HTR-8/SVneo (cell line): ENCODE measurements at places on chromosomes 6 and 20.
A peak's percentile ranks its signal among the peaks of the same experiment; 100 is the strongest.

- DNase-seq, result no peak
Observed at GRCh38 chr20:47427746-47428145, 71.2 kb upstream of the ZMYND8 start.

- DNase-seq, result peak; percentile 54
Observed at GRCh38 chr6:11585426-11586016, 48.0 kb downstream of the TMEM170B start.

GRCh38 chr6:126064748-126065401 lies 78.5 kb downstream of the TRMT11 start:
- no peak for DNase-seq

- no peak for DNase-seq
Observed at GRCh38 chr6:148273962-148274752, 68.5 kb upstream of the SASH1 start.

DNA sequence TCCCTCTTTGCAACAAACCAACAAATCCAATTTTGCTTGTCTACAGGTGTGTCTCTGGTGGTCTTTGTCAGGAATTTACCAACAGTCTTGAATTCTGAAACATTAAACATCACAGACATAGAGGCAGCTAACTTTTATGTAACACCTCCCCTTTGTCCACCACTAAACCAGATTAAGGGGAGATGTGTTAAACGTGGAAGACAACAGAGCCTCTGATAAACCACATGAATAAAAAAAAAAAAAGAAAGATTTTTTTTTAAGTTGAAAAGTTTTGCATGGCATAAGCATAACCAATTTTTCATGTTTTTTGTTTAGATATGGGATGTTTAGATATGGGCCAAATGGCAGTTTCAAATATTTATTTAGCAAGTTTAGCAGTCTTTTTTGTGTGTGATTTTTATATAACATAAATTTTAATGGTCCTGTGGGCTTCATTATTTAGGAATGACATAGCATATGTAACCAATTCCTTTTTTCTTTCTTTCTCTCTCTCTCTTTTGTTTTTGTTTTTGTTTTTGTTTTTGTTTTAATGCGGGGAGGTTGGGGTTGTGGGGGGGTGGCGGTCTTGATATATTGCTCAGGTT lies 60.7 kb upstream of the BTN3A2 start:
- no peak for DNase-seq

DNA sequence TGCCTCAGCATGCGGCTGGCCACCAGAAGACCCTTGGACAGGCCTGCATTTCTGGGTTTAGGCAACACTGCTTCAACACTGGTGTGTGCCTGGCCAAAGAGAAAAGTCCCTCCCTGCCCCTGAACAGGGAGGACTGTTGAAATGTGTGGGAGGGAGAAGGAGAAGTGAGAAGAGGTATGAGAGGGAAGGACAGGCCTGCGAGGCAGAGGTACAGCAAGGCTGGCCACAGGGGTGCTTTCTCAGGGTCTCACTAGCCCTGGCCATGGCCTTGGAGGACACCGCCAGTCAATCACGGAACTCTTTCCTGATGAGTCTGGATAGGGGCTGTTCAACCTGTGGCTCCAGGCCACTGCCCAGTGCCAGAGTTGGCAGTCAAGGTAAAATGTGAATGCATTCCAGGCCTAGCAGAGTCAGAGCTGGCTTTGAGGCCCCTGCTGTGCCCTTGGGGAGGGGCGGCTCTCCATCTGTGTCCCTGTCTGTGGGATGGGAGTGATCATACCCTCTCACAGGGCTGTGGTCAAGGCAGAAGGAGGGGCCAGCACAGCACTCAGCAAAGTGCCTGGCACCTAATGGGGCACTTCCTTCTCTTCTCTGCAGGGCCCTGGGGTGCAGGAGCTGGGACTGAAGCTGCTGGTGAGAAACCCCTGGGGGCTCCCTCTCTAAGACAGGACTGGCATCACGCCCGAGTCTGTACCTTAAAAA lies 43.2 kb upstream of the CDH22 start:
- DNase-seq, result no peak

- DNase-seq, result no peak
Observed at GRCh38 chr6:5133943-5134342, 48.8 kb downstream of the PPP1R3G start.

DNA sequence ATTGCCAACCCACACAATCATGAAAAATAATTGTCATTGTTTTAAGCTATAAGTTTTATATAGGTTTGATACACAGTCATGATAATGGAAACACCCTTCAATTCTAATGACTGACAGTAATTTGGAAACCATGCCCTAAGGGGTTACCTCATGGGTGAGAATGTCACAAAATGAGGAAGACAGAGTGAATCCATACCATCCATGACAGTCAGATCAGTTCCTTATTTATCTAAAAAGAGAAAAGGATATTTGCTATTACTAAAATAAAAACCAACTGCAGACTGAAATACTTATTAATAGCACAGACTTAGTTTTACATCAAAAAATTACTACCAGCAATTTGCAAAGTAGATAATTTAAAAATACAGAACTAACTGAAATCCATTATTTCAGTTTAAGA lies 437.8 kb downstream of the UTRN start:
- DNase-seq, result no peak

DNA sequence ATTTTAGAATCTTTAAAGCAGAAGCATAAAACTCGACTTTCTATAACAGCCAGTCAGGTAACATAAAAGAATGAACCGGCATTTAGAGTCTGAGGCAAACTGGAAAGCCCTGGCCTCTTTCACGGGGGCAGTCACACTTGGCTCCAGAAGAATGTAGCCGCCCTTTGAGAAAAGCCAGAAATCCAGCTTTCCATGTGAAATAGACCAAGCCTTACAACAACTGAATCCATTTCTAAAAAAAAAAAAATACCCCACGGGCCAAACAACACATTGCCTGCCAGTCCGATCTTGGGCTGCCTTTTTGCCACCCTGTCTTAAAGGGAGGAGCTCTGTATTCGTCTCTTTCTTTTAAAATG lies 252.9 kb upstream of the TAB2 start:
- no peak for DNase-seq

GRCh38 chr6:47455533-47456209 lies 21.9 kb upstream of the CD2AP start:
- DNase-seq, result no peak

DNA sequence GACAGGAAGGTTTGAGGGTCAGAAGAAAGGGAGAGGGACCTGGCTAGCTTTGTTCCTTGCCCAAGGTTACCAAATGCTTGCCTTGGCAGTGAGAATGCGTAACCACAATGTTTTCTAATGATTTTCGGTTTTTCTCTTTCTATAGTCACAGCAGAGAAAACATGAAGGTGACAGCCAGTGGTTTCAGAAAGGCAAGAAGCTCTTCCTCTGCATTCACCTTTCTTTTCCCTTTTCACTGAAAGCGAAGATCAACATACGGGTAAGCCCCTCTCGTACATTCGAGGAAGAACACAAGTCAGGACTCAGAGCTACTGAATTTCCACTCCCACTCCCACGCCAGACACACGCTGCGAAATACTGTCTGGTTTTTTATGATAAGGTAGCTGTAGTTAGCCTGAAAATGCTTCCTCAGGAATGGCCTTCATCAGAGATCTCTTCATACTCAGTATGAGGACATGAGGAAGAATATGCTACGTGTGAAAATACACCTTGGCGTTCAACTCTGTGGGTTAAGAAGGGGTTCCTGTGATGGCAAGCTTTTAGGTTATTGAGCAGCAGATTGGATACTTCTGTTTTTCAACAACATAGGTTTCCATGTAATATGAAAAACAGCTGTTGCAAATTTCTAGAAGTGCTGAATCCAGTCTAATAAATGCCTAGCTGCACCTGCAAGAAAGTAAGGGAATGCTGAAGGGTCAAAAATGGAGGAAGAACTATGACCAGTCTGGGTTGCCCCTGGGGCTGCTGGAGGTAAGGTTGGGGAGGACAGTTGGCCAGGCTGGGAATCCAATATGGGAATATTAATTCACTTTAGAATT lies 7.4 kb upstream of the CD83 start:
- no peak for DNase-seq

- DNase-seq, result no peak
Observed at GRCh38 chr6:147161253-147161973, 42.8 kb upstream of the STXBP5 start.

DNA sequence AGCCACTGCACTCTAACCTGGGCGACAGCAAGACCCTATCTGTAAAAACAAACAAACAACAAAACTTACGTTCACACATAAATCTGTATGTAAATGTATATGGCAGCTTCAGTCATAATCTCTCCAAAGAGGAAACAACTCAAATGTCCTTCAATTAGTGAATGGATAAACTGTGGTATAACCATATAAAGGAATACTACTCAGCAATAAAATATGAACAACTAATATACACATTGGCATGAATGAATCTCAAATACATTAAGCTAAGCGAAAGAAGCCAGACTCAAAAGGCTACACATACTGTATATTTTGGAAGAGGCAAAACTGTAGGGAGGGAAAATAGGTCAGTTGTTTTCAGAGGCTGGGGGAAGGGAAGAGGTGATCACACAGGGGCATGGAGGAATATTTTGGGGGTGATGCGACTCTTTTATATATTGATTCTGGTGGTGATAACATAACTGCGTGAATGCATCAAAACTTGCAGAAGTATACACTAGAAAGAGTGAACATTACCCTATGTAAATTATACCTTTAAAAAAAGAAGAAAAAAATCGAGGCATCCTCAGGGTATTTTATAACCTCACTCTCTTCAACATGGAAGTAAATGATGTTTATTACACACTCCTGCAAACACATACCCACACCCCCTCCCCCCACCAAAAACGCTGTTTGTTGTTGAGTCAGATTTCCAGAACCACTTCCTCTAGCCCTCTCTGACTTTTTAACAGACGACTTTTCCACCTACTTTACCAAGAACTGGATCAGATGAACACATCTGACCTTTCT lies 115.2 kb upstream of the RNF24 start:
- no peak for DNase-seq

GRCh38 chr6:33589731-33590530 lies 9.9 kb upstream of the BAK1 start:
- peak; percentile 93 for DNase-seq

GRCh38 chr20:41052742-41053419 lies 24.3 kb downstream of the TOP1 start:
- no peak for DNase-seq

DNA sequence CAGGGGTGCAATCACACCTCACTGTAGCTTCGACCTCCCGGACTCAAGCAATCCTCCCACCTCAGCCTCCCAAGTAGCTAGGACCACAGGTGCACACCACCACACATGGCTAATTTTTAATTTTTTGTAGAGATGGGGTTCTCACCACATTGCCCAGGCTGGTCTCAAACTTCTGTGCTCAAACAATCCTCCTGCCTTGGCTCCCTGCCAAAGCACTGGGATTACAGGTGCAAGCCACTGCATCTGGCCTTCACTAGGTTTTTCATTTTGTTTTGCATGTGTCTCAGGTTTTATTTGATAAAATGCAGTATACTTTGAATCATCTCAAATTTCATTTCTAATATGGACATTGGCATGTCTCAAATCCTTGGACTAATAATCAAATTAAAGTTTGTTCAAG lies 98.7 kb downstream of the SLC16A10 start:
- DNase-seq, result no peak

GRCh38 chr6:66897576-66897975 lies 1190.5 kb upstream of the EYS start:
- DNase-seq, result no peak

DNA sequence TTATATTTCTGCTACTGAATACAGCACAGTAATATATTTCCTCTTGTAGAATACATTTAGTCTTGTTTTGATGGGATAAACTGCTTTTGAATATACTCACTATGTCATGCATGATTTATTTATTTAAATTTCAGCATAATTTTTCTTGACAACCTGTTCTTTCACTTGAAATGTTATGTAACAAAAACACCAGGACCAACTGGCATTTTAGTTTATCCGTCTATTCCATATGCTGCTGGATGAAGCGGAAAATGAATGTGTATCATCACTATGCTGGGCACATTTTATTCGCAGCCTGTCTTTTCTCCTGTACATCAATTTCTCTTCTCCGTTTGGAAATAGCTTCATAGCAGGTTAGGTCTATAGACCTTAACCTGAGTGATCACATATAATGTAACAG lies 206.8 kb upstream of the PLCB4 start:
- DNase-seq, result no peak

DNA sequence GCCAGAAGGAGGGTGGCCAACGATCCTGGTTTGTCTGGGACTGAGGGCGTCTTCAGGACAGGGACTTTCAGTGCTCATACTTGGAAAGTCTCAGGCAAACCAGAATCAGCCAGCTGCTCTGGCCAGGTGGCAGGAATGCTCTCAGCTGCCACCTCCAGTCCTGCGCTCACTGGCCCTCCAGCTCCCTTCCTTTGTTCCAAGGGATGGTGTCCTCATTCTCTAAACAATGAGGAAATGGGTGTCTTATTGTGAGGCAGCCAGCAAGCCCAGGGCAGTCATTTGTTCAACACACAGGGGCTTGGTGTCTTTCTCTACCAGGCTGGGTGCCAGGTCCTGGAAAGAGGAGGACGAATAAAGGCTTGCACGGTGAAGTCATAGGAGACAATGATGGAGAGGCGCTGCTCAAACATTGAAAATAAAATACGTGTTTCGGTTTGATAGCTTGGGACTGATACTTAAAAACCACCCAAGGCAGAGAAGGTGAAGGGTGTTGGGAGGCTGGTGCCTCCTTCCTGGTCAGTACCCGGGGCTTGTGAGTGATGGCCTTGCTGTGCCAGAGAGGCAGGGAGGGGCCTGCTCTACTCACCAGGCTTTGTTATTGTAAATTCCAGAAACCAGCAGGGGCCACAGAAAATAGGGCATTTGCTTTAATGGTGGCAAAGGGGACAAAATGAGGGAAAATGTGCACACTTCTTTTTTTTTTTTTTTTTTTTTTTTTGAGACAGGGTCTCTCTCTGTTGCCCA lies 11.3 kb upstream of the TMEM181 start:
- DNase-seq, result no peak

GRCh38 chr6:115643762-115644161 lies 416.9 kb downstream of the FRK start:
- peak; percentile 9 for DNase-seq

- no peak for DNase-seq
Observed at GRCh38 chr20:60000271-60001042, 42.2 kb downstream of the CDH26 start.

DNA sequence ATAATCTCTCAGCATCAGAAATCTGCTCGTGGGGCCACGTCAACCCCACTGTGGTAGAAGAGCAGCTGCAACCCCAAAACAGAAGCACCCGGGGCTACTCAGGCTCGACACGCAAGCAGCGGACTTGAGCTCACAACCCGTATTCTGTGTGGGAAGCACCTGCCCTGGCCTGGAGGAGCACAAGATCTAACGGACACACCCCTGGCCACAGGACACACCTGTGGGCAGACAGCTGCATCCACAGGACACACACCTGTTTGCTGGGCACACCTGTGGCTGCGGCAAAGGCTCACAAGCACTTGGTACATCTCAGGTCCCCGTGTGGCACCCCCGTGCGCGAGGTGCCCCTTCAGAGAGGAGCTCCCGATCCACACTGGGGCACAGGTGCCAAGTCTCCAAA lies 36.5 kb downstream of the ZBTB46 start:
- DNase-seq, result no peak

DNA sequence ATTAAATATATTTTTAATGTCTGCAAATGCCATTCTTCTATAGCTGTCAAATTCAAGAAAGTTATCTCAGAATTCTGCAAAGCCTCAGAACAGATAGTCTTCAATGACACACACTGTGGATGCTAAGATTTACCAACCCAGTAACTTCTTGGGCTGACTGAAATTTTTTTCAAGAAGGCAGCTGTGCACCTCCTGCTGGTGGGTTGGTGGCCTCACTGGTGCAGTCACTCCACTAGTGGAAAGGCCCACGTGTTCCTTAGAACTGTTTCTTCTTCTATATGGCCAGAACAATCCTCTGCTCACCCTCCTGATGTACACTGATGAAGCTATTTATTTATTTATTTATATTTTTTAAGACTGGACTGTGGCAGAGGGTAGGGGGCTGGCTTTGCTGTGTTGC lies 28.1 kb upstream of the MTCL3 start:
- DNase-seq, result no peak

- no peak for DNase-seq
Observed at GRCh38 chr6:37368961-37369320, 15.2 kb downstream of the RNF8 start.
